ENCODE measurements at places on chromosomes 3 and 15.

- DNase-seq, result no peak
Observed at GRCh38 chr3:186440891-186441290, 78.9 kb upstream of the DGKG start.

DNA sequence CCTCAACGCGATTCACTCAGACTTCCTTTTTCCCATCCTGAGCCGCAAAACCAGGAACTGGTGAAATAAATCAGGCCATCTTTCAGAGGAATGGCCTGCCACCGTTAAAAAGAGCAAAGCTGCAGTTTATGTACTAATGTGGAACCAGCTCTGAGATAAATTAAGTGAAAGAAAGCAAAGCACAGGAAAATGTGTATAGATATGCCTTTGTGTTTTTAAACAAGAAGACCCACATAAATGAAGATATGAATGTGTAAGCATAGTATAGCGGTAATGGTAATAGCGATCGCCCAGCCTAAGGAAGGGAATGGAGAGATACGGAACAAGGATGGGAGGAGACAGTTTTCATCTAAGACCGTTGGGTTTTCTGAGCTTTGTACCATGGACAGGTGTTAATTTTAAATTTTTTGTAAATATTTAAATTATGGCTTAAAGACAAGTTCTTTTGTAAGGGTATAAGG is 30.8 kb upstream of the RPN1 start:
- DNase-seq, result no peak

GRCh38 chr3:102206511-102207031 is 228.2 kb upstream of the ZPLD1 start:
- DNase-seq, result peak; percentile 36

DNA sequence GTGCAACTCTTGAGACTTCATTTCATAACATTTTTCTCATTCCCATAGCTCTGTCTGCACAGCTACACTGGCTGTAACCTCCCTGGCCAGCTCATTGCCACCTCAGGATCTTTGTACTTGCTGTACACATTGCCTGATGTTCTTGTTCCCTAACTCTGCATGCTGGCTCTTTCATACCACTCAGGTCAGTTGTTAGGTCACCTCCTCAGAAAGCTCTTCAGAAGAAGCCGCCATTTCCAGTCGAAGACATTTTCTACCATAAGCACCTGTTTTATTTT is 176.2 kb downstream of the AKAP13 start:
- no peak for DNase-seq

- DNase-seq, result peak; percentile 64
Observed at GRCh38 chr15:67501177-67501835, 19.6 kb upstream of the C15orf61 start.

DNA sequence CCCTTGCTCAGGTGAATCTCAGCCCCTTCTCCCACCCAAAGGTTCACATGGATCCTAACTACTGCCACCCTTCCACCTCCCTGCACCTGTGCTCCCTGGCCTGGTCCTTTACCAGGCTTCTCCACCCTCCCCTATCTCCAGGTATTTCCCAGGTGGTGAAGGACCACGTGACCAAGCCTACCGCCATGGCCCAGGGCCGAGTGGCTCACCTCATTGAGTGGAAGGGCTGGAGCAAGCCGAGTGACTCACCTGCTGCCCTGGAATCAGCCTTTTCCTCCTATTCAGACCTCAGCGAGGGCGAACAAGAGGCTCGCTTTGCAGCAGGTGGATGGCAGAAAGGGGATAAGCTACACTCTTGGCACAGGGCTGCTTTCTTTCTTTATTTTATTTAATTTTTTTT is 4.5 kb downstream of the FAM131A start:
- DNase-seq, result no peak

- peak; percentile 59 for DNase-seq
Observed at GRCh38 chr3:194661374-194661773, 10.6 kb downstream of the LSG1 start.

GRCh38 chr3:120741837-120742197 is 499 bp downstream of the RABL3 start:
- DNase-seq, result no peak

GRCh38 chr3:170701696-170702678 is 116.1 kb upstream of the SLC7A14 start:
- no peak for DNase-seq

GRCh38 chr3:46672349-46672695 is 21.2 kb downstream of the ALS2CL start:
- no peak for DNase-seq

GRCh38 chr3:192566706-192567290 is 160.5 kb downstream of the FGF12 start:
- peak; percentile 64 for DNase-seq

DNA sequence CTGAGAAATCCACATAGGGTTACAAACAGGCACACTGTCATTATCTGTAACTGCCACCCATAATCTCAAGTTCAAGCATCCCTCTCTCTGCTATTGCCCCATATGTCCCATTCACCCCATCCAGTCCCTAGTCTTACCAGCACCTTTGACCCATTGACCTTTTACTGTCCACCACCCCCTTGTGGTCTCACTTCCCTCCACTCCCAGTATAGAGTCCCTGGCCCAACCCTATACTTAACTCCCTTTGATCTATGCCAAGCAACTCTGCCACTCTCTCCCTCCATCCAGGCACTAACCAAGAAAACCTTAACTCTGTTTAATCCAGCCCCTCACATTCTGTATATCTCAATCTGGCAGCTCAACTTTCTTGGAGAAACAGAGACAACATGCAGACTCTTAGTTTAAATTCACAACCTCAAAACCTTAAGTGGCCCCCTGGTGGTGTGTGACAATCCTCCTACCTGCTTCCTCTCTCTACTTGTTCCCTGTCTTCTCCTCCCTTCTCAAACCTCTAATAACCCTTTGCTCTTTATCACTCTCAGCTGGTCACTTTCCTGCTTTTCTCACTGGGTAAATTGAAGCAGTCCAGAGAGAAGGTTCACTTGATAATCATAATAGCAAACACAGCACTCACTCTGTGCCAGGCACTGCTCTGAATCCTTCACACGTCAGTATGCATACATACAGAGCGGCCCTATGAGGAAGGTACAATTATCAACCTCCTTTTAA is 162.7 kb downstream of the STT3B start:
- no peak for DNase-seq

GRCh38 chr15:78931439-78932257 is 13.2 kb downstream of the CTSH start:
- no peak for DNase-seq

- DNase-seq, result no peak
Observed at GRCh38 chr3:112334691-112335433, 1.9 kb downstream of the CD200 start.

GRCh38 chr3:106729481-106729880 is 647.8 kb upstream of the CCDC54 start:
- DNase-seq, result no peak

- no peak for DNase-seq
Observed at GRCh38 chr3:127745656-127746399, 73.1 kb downstream of the ABTB1 start.

- no peak for DNase-seq
Observed at GRCh38 chr3:116824208-116824607, 114.6 kb downstream of the TUSC7 start.

GRCh38 chr3:71874618-71875017 is 89.7 kb upstream of the PROK2 start:
- no peak for DNase-seq

DNA sequence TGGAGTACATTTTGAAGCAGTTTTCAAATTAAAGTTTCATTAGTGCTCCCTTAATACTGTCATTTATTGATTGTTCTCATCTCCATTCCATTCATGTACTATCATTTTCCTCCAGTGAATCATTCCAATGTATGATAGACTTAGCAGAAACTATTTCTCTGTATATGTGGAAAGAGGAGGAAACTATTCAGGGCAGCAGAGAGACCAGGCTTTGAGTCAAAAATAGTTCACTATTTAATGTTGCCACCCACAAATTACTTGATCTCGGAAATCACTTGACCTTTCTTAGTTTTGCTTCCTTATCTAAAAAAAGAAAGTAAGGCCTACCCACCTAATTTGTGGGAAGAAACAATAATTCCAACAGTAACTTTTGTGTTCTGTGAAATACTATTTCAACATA is 610.5 kb upstream of the ZNF385D start:
- DNase-seq, result no peak

DNA sequence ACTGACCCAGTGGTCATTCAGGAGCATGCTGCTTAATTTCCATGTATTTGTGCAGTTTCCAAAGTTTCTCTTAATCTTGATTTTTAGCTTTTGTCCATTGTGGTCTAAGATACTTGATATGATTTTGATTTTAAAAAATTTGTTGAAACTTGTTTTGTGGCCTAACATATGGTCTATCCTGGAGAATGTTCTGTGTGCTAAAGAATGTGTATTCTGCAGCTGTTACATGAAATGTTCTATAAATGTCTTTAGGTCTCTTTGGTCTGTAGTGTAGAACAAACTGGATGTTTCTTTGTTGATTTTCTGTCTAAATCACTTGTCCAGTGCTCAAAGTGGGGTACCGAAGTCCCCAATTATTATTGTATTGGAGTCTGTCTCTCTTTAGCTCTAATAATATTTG is 17.4 kb downstream of the CEP63 start:
- DNase-seq, result no peak

DNA sequence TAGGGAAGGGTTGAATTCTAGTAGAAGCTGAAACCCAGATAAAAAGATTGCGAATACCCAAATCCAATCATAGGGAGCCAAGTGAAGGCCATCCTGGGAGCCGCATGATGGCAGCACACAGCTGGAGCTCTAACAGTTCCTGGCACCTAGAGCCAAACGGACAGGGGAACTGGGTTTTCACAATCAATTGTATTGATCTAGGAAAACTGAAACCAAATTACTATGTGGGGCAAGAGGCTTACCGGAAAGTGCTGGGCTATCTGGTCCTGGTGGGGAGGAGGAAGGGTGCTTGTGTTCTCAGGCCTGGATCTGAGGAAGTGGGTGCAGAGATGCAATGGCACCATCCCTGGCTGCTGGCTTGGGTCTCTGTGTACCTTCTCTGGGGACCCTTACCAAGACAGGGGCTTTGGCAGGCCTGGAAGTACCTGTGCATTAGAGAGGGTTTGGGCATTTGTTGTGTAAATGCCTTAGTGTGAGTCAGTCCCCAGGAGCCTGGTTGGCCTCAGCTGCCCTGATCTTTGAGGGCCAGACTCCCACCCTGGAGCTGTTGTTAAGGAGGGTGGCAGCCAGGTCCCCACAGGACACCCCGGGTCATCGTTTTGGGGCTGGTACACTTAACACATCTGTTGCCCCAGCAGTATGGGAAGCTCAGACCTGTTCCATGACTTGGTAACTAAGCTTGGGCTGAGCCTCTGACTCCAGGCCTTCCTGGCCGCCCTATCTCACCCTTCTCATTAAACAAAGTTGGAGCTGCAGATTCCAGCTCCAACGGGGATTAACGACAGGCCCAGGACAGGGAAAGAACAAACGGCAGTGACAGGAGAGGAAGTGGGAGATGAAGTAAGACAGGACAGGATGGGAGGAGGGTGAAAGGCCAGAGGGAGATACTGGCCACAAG is 8.9 kb upstream of the FURIN start:
- no peak for DNase-seq

DNA sequence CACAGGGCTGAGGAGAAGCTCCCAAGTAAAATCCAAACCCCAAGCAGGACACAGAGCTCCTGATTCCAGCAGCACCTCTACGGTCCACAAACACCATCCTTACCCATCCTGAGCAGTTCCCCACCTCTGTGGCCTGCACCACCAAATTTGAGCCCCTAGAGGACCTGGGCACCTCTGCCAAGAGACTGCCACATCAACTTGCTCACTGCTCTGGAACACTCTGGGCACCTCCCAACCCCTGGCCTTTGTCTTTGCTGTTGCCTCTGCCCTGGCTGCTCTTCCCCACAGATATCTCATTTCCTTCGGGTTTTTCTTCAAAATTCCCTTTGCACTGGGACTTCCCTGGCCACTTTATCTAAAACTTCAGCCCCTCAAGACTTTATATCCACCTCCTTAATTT is 5.8 kb downstream of the RLBP1 start:
- no peak for DNase-seq

- peak; percentile 42 for DNase-seq
Observed at GRCh38 chr15:68644083-68644904, 65.5 kb downstream of the CORO2B start.

DNA sequence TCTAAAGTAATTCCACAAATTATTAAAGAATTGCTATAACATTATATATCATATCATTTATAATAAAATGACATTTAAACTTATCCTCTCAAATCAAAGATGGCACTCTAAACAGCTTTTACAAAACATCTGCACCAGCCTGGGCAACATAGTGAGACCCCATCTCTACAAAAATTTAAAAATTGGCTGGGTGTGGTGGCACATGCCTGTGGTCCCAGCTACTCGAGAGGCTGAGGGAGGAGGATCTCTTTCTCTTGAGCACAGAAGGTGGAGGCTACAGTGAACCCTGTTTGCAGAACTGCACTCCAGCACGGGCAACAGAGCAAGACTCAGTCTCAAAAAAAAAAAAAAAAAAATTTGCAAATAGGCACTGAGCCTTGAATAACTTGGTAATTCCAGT is 63.1 kb downstream of the PIK3CB start:
- no peak for DNase-seq

GRCh38 chr3:195394024-195394423 is 48.8 kb downstream of the ACAP2 start:
- no peak for DNase-seq

GRCh38 chr3:108222853-108223565 is 785 bp upstream of the IFT57 start:
- DNase-seq, result no peak

DNA sequence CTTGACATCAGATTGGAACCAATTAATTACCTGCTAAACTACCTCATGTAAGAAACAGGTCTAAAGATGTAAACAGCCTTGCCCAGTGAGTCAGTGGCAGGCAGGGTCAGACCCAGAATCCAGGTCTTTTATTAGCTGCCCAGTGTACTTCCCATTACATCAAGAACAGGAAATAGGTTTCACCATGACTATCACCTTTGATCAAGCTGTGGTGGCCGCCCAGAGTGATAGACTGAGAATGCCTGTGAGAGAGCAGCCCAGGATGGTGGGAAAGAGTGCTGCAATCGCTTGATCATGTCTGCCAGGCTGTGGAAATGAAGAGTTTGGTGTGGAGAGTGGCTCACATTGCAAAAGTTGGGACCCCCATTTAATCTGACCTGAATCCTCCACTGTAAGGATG is 61.3 kb upstream of the PIAS1 start:
- no peak for DNase-seq

DNA sequence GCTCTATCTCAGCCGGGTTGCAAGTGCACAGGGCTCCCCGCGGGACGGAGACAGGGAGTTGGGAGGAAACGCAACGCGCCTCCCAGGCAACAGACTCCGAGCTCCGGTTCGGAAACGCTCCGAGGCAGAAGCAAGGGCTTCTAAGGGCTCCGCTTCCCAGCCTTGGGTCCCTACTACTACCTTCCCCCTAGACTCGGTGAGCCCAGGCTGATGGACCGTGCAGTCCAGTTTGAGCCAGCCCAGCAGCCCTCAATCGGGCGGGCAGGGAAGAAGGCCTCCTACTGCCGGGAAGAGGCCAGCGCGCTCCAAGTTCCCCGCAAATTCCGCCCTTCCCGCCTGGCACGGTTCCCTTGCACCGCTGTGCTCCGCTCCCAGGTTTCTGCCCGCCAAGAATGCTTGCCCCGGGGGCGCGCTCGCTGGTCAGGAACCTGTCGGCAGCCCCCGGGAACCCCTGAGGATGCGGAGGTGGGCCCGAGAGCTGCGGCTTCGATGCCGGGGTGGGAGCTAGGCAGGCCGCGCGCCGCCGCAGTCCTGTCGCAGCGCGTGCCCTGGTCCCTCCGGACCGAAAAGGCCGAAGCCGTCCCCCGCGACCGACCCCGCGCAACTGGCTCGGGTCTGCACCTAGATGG is 728 bp downstream of the TRANK1 start:
- peak; percentile 37 for DNase-seq
